ENCODE measurements at places on chromosomes 2 and 18. TPM values are rescaled to one million over a fixed set of nuclear protein-coding genes. Genes with fewer than 3 reads are reported as not detected.

GRCh38 chr18:49006641-49007454, 56.1 kb upstream of the SMAD7 start:
- DNase-seq = no peak
- H3K27me3 ChIP-seq = peaks cover 12% of the 10 kb centered on the region
- no peak overlapping the region for H3K4me3 ChIP-seq

- no peaks in the 10 kb centered on the region for H3K27me3 ChIP-seq
- H3K4me3 ChIP-seq = no peak overlapping the region
- peaks cover 1% of the 10 kb centered on the region for H3K36me3 ChIP-seq
- no peak for DNase-seq
These were observed 42.6 kb upstream of the MAP3K20 start for GRCh38 chr2:173033084-173033483.

The NBAS gene
- 63.0 TPM for total RNA-seq

The MLPH gene
- total RNA-seq = 1.2 TPM

The REG1B gene
- not detected for total RNA-seq

Data from progenitor cell of endocrine pancreas (in vitro differentiated cells).